ENCODE measurements at places on chromosomes 13 and 19.
A peak's percentile ranks its signal among the peaks of the same experiment; 100 is the strongest.

GRCh38 chr13:89846926-89847585 is 1500.4 kb upstream of the MIR17HG start:
- DNase-seq: no peak

- DNase-seq: no peak
These were observed 147.0 kb upstream of the RNF113B start for GRCh38 chr13:98324105-98324504.

- DNase-seq: no peak
These were observed 50.3 kb downstream of the ARHGEF7 start for GRCh38 chr13:111165241-111166010.

DNA sequence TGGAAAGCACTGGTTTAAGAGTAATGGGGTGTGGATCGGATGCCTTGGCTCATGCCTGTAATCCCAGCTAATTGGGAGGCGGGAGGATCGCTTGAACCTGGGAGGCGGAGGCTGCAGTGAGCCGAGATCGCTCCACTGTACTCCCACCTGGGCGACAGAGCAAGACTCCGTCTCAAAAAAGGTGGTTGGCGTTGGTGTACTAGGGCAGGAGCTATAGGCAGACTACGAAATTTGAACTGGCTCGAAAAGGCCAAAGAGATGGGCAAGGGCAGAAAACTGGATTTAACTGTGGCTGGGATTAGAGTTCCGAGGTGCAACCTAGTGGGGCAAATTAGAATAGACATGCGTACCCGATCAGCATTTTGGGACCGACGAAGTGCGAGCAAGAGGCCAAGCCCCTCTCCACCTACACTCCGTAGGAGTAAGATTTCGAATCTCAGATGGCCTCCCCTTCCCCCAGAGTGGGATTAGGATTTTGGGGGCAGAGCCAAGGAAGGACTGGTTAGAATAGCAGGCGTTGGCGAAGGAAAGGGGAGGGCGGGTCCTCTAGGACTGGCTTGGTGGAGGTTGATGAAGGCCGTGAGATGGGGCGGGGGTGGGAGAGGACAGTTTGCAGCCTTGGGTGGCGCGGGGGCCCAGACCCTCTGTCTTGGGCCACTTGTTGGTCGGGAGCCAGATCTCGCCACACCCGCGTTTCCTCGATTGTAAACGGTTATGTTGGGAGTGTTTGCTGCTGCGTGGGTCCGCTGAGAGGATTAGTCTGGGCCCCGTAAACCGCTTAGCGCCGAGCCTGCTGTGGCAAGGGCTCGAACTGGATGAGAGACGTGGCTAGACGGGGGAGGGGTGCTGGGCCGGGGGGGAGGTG is 2.0 kb upstream of the INAFM1 start:
- peak; percentile 41 for DNase-seq

DNA sequence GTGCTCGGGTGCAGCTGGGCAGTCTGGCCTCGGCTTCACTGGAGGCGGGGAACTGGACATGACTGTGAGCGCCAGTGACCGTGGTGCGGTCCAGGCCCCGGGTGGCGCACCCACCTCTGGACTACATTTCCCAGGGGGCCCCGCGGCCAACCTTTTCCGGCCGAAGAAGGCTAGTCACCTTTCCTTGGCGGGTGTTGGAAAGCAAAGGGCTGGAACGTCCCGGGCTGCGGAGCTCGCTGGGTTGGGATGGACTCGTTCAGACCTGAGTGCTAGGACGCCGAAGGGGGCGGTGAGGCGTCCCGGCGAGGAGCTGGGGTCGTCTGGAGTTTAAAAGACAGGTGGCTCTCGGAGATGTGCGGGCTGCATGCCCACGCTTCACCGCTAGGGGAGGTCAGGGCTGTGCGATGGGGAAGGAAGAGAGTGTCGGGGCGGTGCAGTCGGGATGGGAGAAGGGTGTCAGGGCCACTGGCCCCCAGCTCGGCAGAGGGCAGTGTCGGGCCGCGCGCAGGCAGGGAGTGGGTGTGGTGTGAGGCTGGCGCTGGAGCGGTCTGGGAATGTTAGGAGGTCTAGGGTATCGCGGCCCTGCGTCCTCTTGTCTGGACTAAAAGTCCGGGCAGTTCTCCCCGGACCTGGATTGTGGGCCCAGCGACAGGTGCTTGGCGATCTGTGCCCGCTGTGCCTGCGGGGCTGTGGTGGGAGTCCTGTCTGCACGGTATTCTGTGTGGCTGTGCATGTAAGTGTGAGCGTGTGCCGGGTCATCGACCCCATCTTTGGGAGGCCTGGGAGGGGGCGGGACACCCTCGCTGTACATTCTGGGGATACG is 57.1 kb downstream of the ZNF568 start:
- DNase-seq: peak; percentile 76

DNA sequence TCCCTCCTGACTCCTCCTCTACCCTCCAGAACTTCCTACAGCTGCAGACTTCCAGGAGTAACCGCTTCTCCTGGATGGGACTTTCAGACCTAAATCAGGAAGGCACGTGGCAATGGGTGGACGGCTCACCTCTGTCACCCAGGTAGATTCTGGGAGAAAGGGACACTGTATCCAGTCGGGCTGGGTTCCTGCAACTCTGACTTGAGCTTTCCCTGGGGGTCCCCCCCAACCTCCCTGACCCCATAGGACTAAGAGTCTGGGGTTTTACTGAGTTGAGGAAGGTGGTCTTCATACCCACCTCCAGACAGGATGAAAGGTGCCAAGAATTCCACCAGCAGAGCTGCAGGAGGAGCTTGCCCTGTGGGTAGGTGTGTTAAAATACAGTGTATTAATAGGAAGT is 4.4 kb downstream of the CLEC4M start:
- DNase-seq: no peak

- no peak for DNase-seq
These were observed 11.6 kb downstream of the MAP4K1 start for GRCh38 chr19:38606131-38606530.

DNA sequence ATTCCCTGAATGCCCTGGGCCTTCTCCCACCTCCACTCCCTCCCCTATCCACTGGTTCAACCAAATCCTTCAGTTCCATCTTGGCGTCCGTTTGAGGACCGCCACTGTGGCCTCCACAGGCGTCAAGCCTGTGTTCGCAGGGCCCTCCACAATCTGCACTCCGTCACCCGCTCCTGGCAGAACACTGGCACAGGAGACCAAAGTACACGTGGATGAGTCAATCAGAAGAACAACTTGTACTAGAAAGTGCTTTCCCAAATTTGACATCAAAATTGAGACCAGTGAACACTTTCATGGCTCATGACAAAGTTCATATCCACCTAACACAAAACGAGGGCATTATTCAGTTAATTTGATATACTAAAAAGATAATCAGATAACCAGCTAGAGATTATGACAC is 6.5 kb upstream of the CDC16 start:
- DNase-seq: no peak

DNA sequence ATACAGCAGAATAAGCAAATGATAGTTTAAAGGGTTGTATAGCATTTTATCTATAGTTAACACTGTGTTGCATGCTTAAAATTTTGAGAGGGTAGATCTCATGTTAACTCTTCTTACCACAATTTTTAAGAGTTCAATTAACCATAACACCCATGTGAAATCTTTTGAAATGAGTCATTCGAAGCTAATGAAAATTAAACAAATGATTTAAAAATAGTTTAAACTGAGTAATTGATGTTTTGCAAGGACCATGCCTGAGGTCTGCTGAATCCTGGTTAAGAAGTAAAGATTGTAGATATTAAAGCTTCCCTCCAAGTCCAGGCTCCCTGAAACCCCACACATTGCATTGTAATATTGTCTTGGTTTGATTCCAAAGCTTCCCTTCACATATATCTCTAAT is 176.7 kb upstream of the RNF113B start:
- DNase-seq: no peak

- no peak for DNase-seq
These were observed 758 bp downstream of the BAX start for GRCh38 chr19:48955308-48955958.

GRCh38 chr19:1863638-1864479 is 480 bp upstream of the KLF16 start:
- peak; percentile 89 for DNase-seq

- no peak for DNase-seq
These were observed 4.5 kb downstream of the CCNA1 start for GRCh38 chr13:36436811-36437210.

- peak; percentile 63 for DNase-seq
These were observed 484 bp downstream of the IL11 start for GRCh38 chr19:55369653-55370304.

DNA sequence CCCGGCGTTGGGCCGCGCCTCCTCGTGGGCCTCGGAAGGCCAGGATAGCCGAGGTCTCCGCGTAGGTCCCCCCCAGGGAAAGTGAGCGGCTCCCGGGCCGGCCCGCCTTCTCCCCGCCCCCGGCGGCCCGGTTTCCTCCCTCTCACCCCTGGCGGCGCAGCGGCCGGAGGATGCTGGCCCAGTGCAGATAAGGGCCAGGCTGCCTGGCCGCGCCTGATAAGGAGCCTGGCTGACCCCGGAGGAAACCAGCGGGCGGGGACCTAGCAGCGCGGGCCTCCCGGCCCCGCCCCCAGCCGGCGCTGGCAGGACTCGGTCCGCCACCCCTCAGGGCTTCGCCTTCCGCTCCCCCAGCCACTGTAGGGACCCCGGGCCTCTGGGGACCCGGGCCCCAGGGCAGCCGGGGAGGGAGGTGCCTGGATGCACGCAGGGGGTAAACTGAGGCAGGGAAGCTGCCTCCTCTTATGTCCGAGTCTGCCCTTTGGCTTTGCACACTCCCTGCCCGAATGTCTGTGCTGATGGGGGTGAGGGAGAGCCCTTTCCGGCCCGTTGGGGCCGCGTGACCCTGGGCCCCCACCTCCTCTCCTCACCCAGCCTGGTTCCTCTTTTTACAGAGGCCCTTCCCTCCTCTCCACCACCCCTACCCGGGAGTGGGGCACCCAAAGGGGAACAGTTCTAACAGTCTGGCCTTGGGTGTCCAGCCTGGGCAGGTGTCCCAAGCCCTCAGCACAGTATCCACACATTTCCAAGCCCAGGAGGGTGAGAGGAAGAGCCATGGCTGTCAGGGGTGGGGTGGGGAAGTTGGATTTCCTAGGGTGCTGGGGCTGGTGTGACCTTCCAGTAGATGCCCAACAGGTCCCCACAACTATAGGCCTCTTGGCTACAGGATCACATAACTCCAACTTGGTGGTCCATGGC is at the start of gene LYL1:
LYL1 (minus strand) TSS at position 193 of the 915 bp plus-strand sequence. CDS start 1,687 bp downstream, outside the sequence.
- peak; percentile 64 for DNase-seq

DNA sequence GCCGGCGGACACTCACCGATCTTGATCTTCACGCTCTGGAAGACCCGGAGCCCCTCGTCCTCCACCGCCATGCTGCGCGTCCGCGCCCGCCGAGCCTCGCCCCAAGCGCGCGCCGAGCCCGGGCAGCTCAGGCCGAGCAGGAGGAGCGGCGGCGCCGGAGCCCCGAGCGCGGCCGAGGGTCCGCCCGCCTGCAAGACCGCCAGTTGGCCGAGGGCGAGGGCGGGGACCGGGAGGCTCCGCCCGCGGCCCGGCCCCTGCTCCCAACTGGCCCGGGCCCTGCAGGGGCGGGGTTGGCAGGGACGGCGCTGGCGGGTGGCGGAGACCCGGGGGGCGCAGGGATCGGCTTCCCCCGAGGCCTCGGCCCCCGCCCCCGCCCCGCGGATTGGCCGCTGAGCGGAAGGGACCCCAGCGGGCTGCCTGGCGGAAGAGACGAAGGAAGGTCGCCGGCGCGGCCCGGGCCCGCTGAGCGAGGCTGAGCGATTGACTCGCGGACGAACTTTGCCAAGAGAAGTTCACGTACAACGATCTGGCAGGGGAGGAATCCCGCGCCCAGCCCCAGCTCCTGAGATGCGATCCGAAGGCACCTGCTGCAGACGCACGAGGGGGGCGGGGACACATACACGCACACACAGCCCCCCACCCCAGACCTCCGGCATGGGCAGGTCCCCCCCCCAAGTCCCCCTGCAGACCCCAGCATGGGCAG is at the start of gene RASA3:
RASA3 (minus strand) TSS at position 205 of the 703 bp plus-strand sequence; CDS start at position 71, 134 bp downstream.
- peak; percentile 87 for DNase-seq

GRCh38 chr19:18993115-18993514 is 40.2 kb downstream of the SUGP2 start:
- DNase-seq: no peak

GRCh38 chr13:97313551-97314260 is 91.6 kb downstream of the MBNL2 start:
- no peak for DNase-seq

DNA sequence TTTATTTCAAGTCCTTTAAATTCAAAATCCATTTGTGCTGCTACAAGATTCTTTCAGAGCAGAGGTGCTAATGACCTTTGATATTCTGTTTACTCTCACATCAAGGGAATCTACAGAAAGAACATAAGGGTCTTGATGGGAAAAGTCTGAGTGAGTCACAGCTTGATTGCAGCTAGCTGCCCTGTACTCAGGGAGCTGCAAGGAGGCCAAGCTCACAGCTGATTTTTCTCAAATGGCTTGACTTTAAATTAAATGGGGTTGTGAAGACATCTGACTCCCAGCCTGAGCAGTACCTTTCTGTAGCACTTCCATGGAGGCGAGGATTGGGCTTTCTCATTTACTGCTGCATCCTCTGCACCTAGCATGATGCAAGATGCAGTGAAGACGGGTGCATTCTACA is 62.5 kb downstream of the RAP2A start:
- DNase-seq: no peak

GRCh38 chr19:7215176-7215575 is 79.0 kb downstream of the INSR start:
- DNase-seq: no peak

DNA sequence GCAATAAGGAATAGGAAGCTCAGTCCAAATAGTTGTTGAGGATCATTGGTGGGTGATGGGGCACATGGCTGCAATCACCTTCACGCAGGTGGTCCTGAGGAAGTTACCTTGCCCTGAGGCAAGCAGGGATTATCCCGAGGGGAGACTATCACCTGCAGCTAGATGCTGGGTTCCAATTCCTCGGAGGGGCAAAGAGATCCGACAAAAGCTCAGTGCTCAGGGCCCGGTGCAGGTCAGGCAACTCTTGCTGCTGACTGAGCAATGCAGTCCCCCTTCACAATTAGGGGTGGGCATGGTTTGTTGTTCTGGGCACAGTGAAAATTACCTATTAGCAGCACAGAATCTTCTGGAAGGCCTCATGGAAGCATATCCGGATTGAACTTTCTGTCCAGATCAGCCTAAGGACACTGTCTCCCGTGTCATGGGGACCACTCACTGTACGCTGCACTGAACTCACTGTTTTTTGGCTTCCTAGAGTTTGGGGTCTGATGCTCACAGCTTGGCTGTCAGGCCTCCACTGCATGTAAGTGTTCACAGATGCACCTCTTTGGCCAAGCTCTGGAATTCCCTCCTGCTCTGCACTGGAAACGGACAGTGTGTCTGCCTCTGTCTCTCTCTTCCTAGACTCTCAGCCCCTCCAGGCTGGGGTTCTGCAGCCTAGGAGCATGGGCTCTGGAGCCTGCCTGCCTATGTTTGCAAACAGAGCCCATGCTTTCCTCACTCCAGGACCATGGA is 372.7 kb downstream of the ZNF536 start:
- DNase-seq: no peak

- DNase-seq: no peak
These were observed 154.2 kb downstream of the TNFRSF19 start for GRCh38 chr13:23724196-23724970.

- DNase-seq: peak; percentile 51
These were observed 214.0 kb upstream of the SOX1 start for GRCh38 chr13:111852725-111853518.

DNA sequence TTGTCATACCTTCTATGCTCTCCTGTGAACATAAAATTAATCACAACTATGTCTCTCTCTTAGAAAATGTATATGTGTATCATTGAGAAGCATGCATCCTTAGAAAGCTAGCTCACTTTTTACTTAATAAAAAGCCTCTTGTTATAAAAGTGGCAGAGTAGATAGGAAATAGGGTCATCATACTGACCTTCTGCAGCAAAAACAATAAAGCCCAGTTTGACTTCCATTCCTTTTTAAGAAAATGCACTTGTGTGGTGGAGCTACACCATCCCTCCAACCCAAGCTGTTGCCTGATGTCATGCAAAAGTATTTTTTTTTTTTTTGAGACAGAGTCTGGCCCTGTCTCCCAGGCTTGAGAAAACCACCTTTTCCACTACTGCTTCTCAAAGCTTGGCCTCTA is 393.3 kb downstream of the LIG4 start:
- DNase-seq: no peak
